Stimulated activated CD8-positive, alpha-beta memory T cell treated with anti-CD3 and anti-CD28 coated beads, Interleukin-4, amount 100 ng/mL, for 4 hours (primary cell): ENCODE measurements at places on chromosomes 4 and X.

GRCh38 chrX:120660637-120661036 lies 30.8 kb upstream of the C1GALT1C1 start:
- no peak for DNase-seq

- no peak for DNase-seq
Observed at GRCh38 chrX:10011261-10011931, 44.2 kb downstream of the CLDN34 start.

DNA sequence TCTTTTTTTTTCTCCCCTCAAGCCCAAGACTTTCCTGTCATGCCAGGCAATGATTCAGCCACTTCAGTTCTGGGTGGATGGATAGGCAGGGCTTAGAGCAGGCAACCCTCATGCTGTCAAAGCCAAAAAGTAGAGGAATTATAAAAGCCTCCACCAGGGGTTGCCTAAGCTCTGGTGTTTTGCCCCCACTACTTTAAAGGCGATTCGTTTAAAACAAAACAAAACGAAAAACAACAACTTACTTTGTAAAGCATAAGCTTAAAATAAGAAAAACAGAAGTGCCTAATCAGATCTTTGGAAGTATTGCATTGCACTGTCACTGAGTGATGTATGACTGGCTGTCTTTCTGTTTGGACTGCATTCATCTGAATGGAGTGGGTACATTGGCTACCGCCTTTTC lies 5.3 kb upstream of the IDS start:
- DNase-seq = no peak

DNA sequence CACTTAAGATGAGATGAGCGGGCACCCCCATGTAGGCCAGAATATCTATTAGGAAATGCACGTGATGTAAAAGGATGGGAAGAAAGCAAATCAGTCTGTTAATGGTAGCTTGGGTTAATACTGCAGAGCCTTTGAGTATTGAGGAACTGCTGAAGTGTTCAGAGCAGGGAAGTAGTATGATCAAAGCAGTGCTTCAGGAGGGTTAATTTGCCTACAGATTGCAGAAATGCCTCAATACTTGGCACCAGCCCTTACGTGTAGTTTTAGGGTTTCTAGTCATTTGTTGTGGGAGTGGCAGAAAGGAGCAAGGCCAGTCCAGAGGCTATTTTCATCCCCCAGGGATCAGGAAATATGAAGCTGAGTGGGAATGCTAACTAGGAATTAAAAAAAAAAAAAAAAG lies 19.7 kb downstream of the ZFX start:
- DNase-seq = no peak

DNA sequence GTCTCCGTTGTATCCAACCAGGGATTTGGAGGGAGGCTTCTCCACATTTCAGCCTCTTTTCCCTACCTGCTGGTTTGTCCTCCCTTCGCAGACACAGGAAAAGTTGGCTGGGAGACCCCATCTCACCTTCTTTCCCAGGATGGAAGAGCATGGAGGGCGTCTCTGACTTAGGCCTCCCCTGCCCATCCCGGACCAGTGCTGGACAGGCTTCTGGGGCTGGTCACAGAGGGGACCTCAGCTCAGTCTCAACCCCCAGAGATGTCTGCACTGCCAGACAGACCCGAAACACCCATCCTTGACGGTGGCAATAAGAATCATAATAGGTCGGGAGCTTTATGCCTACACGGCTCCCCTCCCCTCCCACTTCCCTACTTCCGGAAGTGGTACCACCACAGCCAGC lies 1.6 kb downstream of the WFS1 start:
- DNase-seq = no peak

DNA sequence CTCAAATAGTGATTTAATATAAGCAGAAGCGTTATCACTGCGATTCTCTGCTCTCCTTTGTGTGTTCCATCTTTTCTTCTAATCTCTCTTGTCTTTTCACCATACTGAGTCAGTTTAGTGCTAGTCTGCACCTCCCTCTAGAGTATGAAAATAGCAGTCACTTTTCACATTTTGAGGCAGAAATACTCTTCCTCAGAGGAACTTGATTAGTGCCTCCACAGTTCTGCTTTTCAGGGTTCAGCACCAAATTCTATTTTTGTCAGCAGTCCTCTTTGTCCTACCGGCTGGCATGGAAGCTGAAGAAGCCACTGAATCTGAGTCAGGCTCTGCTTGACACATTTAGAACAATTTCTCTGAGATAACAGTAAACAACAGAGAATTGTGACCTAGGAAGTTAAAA lies 49.7 kb upstream of the ANKRD17 start:
- no peak for DNase-seq

DNA sequence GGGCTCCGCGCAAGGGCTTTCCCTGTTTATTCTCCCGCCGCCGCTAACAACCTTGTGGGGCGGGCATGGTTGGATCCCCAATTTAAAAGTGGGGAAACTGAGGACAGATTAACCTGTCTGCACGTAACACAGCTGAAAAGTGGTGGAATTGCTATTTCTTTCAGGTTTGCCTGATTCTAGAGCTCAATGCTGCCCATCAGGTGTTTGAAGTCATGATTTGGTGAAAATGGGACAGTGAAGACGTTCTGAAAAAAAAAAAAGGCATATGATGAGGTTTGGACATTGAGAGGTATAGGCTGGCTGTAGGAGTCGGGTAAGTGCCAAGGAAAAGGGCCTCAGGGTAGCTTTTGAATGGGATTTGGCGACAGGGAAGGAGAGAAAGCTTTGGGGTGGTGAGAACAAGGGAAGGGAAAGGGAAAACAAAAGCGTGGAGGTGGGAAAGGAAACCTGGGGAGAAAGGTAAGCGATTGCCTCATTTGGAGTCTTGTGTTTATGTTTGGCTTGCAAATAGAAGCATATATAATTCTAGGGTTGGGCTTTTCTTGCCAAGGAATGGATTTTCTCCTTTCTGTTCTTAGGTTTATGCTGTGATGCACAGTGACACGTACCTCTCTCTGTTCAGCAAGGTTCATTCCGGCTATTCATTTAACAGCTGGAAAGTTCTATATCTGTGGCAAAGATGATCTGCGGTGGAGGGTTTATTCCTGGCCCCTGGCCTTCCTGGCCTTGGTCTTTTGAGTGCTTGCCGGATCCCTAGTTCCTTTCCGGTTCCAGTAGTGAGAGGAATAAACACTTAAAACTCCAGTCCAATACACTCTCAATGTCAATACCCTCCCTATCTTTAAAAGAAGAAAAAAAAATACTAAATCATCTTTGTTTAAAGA lies 2.4 kb upstream of the STIM2 start:
- DNase-seq = no peak

- DNase-seq = no peak
Observed at GRCh38 chrX:53713987-53714579, 27.6 kb upstream of the HUWE1 start.

DNA sequence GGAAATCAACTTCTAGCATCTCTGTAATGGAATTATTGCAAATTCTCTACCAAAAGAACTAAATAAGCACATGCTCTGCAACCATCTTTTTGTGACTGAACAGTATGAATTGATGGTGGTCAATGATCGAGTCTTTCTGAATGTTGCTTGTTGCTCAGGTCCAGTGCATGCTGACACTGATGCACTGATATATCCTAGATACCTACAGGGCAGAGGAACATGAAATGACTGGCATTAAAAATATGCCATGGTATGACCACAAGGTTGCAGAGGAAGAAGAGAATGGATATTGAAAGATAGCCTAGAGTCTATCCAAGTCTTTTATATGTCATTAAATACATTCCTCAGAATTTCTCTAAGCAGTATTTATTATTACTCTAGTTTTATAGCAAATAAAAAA lies 692.8 kb upstream of the TENM3 start:
- no peak for DNase-seq

DNA sequence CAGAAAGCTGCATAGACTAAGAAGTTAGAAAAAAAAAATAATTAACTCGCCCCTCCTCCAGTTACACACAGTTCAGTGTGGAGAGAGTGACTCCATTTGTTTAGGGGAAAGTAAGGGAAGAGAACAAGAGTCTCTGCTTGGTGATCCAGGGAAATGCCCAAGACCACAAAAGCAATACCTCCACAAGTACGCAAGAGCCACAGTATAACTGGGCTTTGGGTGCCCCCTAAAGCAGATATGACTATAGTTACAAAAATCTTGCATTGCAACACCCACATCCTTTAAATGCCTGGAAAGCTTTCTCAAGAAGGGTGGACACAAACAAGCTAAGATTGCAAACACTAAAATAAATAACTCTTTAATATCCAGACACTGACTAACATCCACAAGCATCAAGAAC lies 164.2 kb upstream of the NRK start:
- DNase-seq = no peak

DNA sequence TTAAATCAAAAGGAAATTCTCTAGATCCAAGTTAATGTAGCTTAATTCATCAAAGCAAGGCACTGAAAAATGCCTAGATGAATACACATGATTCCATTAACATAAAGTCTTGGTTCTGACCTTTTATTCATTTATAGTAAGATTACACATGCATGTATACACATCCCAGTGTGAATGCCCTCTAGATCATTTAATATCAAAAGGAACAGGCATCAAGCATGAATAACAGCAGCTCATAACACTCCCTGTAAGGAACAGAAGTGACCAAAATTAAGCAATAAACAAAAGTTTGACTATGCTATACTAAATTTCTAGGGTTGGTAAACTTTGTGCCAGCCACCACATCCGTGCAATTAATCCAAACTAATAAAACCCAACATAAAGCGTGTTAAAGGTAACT lies 511.5 kb downstream of the SPIN4 start:
- no peak for DNase-seq

DNA sequence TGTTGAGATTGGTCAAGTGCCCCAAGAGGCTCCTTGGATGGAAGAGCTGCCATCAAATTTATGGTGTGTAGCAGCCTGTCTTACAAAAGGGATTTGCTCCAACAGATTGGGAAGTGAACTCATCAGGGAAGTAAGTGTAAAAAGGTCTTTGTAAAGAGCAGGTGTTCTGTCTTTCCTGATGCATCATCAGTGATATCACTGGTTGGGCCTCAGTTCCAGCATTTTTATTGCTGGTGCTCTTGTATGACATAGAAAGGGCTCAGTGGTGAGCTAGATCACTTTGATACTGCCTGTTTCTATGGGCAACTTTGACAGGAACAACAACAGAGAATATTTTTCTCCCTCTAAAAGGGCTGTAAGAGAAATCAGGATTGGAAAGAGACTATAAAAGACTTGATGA lies 8.7 kb upstream of the GABRE start:
- no peak for DNase-seq

GRCh38 chr4:73487233-73487632 lies 5.7 kb downstream of the AFM start:
- no peak for DNase-seq
